ENCODE measurements at places on chromosomes 4 and X.

DNA sequence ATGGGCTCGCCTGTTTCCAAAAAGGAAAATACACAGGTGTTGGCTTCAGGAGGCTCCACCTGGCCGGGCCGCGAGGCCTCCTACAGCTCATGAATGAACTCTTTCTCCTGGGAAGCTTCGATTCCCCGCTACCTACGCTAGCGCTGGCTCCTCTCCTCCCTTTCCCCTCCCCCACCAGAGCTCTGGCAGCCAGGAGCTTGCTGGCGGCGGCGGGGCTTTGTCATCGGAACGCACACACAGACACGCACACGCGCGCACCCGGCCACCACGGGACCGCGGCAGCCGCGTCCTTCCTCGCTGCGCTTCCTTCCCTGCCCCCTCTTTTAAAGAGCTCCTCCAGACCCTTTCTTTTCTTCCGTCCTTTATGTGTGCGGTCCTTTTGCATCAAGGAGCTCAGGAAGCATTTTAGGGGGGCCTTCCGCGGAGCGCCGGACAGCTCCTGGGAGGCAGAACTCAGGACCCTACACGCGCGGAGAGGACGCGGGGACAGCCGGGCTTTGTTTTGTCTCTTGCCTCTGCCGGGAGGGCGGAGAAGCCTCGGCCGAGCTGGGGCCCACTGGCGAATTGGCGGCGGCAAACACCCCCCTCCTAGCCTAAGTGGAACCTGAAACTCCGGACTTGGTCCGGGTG is 70.2 kb upstream of the BCOR start:
- no peak for DNase-seq

DNA sequence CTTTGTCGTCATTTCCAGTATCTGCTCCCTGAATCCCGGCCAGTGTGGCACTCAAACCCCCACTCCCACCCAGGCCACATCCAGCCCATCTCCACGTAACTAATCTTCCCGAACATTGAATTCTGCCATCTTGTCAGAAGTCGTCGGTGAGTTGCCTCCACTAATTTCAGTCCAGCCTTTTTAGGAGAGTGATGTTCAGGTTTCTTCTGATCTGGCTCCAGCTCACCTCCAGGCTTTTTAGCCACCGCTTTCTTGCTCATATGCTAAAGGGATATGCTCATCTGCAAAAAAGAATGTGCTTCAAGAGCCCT is 1.3 kb downstream of the TMEM165 start:
- no peak for DNase-seq

- DNase-seq = no peak
Observed at GRCh38 chr4:119627267-119628255, 1.0 kb downstream of the PDE5A start.

- no peak for DNase-seq
Observed at GRCh38 chr4:166324321-166324720, 451.3 kb downstream of the TLL1 start.

GRCh38 chrX:136778916-136779315 is 1.8 kb downstream of the ARHGEF6 start:
- no peak for DNase-seq

GRCh38 chr4:145934434-145935047 is 4.1 kb downstream of the ZNF827 start:
- no peak for DNase-seq

Data from vagina (tissue), 2 donors.